ENCODE measurements at places on chromosomes 12 and 14.

GRCh38 chr12:58285551-58285950 lies 344.2 kb downstream of the ATP23 start:
- DNase-seq = no peak

GRCh38 chr12:47744005-47744651 lies 14.6 kb downstream of the RAPGEF3 start:
- peak; percentile 81 for DNase-seq

DNA sequence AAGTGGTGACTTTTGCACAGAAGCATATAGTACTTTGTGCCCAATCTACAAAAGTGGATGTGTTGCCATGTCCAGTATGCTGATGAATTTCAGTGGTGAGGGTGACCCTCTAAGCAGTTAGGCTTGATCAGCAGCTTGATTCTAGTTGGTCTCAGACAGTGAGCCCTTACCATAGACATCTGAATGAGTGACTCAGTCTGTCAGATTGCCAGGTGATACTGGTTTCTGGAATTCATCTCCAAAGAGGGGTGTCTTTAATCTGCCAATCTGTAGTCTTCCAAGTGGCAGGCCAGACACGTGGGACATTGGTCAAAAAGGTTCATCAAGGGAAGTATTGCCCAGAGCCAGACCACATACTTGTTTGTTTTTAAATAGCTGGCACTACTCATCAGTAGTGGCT lies 187.4 kb upstream of the SLC16A7 start:
- no peak for DNase-seq

GRCh38 chr12:55736780-55737580 lies 5.9 kb upstream of the GDF11 start:
- peak; percentile 89 for DNase-seq

DNA sequence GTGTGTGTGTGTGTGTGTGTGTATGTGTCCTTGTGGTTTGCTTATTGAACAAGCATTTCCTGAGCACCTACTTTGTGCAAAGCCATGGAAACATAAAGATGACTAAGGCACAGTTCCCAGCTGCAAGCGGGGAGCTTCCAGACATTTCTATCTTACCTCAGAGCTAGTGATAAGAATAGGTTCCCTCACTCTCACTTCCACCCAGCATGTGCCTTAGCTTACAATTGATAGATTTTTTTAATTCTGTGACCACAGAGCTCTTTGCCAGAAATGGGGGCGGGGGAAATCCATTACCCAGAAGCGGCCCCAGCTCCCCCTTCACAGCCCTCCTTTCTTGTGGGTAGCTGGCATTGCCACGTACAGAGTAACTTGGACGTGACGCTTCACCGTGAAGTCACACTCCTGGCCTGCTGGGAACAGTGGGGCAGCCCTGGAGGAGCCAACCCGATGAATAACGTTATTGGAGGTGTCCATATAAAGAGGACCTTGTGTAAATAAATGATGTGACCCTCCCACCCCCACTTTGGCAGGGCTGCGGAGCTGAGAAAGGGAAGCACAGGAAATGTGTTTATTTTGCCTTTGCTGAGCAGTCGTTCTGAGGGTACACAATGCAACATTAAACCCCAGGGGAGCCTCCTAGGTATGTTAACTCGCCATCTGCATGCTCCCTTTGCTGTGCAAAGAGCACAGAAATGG lies 238.9 kb downstream of the CHST11 start:
- DNase-seq = no peak

DNA sequence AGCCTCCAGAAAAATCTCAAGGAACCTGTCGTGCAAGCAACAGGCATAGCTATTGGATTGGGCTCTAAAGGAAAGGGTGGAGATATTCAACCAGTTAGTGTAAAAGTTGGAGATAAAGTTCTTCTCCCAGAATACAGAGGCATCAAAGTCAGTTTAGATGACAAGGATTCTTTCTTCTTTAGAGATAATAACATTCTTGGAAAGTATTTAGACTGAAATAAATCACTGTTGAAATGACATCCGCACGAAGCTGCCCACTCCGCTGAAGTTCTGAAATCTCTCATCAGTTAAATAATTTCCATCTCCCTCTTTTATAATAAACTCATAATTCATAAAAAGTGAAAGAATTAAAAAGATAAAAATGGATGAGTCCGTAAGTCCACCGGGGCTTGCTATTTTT lies 1354.9 kb upstream of the TMEM132C start:
- no peak for DNase-seq

DNA sequence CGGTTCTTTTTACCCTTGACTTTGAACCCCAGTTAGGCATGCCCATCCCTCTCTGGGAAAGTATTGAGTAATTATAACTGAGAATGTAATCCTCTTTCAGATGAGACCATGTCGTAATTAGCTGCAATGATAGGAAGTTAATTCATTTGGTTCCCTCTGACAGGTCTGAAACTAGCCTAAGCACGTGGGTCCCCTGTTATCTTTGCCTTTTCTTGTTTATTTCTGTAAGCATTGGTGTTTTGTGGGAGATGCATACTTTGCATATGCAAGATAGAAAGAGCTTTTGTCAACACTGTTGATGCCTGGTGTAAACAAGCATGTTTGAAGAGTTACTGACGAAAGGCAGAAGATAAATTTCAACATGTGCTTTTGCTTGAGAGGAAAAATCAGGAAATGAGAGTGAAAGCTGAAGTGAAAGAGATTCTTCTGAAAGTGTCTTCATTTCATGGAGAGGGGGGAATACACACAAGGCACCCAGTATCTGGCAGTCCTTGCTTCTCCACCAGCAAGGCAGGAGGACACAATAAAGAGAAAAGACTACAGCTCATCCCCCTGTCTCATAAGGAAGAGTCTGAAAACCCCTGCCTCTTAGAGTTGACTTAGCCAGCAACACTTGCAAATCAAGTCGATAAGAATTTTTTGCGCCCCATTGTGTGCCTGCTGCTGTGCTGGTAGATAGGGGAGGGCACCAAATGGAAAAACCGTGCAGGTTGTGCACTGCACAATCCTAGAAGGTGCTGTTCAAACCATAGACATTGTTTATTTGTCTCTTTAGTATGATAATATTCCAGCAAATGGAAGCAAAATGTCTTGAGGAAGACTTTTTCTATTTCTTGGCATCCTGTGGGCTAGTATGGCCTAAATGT lies 77.8 kb downstream of the SLC24A4 start:
- DNase-seq = no peak

- no peak for DNase-seq
Measured at GRCh38 chr14:57299511-57299910, 30.7 kb downstream of the AP5M1 start.

DNA sequence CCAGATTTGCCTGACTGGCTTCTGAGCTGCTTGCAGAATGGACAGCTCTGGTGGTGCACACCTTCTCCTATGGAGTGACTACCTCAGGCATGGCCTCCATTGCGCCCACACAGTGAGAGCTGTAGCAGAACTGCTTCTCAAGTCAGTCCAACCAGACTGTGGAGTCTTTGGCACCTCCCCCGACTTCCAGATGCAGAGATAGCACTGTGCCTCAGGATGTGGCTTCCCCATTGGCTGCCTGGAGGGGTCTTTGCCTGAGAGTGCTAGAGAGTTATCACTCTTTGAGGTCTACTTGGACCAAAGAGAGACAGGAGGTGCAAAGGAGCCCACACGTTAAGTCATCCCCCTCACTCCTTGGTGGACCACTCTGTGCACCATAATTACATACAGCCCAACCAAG lies 44.8 kb upstream of the FRS2 start:
- DNase-seq = no peak

- DNase-seq = no peak
Measured at GRCh38 chr12:75944097-75944904, 87.3 kb downstream of the PHLDA1 start.

DNA sequence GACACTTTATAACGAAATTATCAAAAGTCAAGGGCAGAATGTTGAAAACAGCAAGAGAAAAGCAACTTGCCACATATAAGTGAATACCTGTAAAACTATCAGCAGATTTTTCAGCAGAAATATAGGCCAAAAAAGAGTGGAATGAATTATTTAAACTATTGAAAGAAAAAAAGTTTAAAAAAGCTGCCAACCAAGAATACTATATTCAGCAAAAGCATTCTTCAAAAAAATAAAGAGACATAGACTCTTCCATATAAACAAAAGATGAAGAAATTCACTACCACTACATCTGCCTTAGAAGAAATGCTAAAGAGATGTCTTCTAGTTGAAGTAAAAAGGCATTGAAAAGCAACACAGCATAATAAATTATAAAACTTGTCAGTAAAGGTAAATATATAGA lies 80.6 kb upstream of the CPNE8 start:
- no peak for DNase-seq

DNA sequence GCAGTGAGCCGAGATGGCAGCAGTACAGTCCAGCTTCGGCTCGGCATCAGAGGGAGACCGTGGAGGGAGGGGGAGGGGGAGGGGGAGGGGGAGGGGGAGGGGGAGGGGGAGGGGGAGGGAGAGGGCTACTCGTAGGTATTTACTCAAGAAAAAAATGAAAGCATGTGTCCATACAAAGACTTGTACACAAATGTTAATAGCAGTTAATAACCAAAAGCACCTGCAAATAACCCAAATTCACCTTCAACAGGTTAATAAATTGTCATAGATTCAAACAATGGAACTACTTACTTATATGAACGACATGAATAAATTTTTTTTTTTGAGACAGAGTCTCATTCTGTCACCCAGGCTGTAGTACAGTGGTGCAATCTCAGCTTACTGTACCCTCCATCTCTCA lies 152.4 kb downstream of the BRMS1L start:
- no peak for DNase-seq

DNA sequence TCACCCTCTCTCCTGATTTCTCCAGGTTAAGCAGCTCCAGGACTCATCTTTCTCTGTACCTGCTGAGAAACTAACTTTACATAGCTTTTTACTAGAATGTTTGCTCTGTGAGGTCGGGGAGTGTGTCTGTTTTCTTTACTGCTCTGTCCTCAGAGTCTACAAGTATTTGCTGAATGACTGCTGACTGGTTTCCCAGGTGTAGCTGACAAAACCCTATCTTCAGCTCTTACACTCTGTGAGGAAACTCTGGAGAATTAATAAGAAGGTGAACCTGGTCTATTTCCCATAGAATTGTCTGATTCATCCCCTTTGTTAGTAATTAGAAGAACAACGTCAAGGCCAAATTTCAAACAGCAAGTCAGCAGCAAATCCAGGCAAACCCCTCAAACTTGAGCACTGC lies 226.8 kb downstream of the ZFP36L1 start:
- no peak for DNase-seq

- no peak for DNase-seq
Measured at GRCh38 chr12:7161811-7162210, 27.7 kb upstream of the PEX5 start.

DNA sequence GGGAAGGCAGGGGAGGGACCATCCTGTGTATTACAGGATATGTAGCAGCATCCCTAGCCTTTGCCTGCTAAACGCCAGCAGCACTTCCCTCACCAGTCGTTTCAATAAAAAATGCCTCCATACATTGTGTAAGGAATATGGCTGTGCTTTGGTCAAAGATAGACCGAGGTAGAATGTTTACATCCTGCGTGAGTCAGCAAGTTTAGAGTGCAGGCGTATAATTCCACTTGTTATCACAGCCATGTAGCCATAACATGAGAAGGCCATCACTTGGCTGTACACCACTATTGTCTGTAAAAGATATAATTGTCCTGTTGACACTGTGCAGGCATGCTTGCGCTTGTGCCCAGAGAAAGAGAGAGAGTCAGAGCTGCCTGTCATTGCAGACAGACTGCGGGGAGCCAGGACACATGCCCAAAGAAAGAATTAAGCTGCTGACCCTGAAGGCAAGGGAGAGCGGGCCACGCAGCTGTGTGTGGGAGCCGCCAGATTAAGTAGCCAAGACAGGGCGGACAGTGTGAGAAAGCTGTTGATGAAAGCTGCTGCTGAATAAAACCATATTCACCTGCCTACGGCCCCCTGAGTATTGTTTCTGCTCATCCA lies 68.4 kb downstream of the CRACR2A start:
- DNase-seq = no peak

DNA sequence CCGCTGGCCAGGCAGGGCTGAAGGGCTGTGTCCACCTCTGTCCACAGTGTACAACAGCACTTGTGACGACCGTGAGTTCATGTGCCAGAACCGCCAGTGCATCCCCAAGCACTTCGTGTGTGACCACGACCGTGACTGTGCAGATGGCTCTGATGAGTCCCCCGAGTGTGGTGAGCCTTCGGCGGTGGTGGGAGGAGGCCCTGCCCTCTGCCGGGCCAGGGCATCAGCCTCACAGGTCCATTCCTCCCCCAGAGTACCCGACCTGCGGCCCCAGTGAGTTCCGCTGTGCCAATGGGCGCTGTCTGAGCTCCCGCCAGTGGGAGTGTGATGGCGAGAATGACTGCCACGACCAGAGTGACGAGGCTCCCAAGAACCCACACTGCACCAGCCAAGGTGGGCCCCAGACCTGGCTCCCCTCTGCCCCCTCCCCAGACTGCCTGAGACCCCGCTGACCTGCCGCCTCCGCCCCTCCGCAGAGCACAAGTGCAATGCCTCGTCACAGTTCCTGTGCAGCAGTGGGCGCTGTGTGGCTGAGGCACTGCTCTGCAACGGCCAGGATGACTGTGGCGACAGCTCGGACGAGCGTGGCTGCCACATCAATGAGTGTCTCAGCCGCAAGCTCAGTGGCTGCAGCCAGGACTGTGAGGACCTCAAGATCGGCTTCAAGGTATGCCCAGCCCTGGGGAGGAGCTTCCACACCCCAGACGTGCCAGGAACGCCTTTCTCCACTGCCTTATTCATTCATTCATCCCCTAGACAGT lies 20.8 kb upstream of the NXPH4 start:
- no peak for DNase-seq

- no peak for DNase-seq
Measured at GRCh38 chr14:104486222-104486923, 93.2 kb upstream of the C14orf180 start.

- DNase-seq = no peak
Measured at GRCh38 chr12:78183824-78184223, 353.1 kb downstream of the NAV3 start.

GRCh38 chr14:22391908-22392565 lies 197.0 kb downstream of the DAD1 start:
- DNase-seq = peak; percentile 64

- no peak for DNase-seq
Measured at GRCh38 chr12:4293299-4293965, 19.9 kb downstream of the CCND2 start.

DNA sequence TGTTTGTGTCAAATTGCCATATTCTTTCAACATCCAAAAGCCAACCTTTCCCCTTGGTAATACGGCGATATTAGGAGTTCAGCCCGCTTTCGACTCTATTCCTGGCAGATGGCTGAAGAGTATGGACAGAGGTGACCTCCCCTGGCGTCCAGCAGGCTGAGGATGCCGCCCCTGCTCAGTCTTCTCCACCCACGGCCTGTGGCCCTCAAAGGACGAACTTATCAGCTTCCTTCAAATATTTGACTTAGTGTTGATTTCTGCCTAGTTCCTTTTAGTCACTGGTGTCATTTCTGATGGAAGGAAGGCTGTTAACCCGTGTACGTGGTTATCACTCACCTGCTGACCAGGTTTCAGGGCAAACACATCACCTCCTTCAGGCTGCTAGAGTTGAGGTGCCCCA lies 65.0 kb downstream of the TESC start:
- no peak for DNase-seq

DNA sequence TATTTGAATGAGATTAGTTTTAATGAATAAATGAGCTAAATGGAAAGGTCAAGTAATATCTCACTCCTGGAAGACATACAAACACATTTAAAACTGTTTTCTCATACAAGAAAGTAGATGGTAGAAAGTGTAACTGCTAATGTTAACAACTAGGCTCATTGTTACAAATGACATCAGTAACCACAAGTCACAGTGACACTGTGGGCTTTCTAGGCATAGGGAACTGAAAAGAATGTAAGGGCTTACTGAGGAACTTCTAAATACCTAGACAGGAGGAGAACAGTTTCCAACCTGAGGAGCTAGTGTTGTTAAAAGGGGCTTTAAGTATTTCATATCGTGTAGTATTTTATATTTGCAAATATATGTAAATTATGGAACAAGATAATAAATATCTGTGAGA lies 17.5 kb upstream of the ERGIC2 start:
- DNase-seq = no peak

Data from upper lobe of right lung (tissue), 1 donor.